ENCODE measurements at places on chromosomes 1 and 21.

DNA sequence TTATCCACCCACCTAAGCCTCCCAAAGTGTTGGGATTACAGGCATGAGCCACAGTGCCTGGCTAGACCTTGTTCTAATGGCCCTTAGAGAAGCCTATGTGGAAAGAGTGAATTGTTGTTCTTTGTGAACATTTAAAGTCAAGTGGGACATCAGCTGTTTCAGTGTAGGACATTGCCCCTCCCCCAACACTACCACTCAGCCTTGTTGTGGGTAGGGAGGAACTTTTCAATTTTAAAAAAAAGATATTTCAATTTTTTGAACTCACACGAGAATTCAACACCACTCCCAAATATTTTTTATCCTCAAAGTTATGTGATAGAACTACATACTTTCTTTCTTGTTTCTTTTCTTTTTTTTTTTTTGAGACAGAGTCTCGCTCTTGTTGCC, 36.7 kb upstream of the TMEM222 start:
- no peak for DNase-seq

DNA sequence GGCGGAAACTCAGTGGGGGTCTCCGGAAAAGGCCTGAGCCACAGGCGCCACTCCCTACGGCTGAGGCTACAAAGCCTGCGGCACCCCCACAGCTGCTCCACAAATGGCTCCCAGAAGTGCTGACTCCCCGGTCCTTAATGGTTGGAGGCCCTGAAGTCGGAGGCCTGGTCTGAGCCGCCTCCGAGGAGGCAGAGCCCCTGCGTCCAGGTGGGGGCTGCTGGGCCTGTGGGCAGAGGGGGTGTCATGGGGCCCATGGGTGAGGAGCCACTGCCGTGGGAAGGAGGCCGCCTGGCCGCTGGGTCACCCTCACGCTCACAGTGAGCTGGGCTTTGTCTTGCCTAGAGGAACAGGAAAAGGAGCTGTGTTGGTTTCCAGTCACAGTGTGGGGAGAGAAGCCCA, 12.4 kb upstream of the COL18A1 start:
- DNase-seq, result no peak

GRCh38 chr1:204377800-204378668, 18.3 kb upstream of the PLEKHA6 start:
- no peak for DNase-seq

GRCh38 chr1:228850141-228851100, 115.1 kb downstream of the RHOU start:
- DNase-seq, result no peak

GRCh38 chr1:40630488-40631223, 34.8 kb downstream of the RIMS3 start:
- DNase-seq, result peak; percentile 64

DNA sequence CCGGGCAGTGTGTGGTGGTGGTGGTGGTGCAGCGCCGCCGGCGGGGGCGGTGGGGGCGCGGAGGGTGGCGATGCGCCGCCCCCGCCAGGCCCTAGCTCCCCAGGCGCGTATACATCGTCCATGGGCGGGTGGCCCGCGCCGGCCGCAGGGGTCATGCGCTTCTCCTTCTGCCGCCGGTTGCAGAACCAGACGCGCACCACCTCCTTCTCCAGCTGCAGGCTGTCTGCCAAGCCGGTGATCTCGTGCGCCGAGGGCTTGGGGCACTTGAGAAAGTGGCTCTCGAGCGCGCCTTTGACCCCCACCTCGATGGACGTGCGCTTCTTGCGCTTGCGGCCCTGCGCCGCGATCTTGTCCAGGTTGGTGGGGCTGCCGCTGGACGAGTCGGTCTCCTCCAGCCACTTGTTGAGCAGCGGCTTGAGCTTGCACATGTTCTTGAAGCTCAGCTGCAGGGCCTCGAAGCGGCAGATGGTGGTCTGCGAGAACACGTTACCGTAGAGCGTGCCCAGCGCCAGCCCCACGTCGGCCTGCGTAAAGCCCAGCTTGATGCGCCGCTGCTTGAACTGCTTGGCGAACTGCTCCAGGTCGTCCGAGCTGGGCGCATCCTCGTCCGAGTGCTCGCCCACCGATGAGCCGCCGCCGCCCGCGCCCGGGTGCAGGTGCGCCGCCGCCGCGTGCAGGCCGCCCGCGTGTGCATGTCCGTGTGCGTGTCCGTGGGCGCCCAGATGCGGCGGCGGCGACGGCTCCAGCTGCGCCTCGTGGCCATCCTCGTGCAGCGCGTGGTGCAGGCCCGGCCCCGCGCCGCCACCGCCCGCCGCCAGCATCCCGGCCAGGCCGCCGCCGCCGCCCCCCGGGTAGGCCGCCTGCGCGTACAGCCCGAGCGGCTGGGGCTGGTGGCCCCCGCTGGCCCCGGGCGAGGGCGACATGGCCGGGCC, 926 bp downstream of the POU3F1 start:
- DNase-seq, result no peak

GRCh38 chr21:46082963-46083790, 14.7 kb upstream of the COL6A2 start:
- no peak for DNase-seq

DNA sequence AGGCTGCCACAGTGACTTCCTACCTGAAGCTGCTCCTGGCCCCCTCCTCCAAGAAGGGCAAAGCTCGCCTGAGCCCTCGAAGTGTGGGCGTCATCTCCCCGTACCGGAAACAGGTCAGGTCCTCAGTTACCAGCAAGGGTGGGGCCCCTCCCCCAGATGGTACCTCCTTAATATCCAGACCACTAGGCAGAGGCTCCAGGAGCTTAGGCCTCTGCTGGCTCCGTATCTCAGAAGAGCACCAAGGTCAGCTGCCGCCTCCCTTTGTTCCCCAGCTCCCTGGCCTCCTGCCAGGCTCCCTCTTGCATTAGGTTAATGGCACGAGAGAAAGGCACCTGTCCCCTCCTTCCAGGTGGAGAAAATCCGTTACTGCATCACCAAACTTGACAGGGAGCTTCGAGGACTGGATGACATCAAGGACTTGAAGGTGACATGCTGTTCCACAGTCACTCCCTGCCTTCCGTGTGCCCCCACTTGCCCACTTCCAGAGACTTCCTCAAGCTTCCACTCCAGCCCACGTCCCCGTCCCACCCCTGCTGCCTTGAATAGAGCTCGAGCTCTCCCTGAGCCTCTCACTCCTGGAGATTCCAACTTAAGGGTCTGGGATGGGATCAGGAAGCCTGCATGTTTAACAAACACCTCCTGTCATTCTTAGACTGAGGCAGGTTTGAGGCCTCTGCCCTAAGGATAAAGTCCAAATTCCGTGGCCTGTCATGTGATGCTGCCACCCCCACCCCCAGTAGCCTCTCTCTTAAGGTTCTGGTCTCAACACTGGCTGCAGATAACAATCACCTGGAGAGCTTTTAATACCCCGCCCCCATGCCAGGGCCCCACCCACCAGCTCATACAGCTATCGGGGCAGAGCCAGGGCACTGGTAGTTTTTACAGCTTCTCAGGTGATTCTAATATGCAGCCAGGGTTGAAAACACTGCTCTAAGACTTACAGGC, 8.3 kb downstream of the RHOC start:
- DNase-seq, result peak; percentile 72

GRCh38 chr1:204920967-204921366, 50.3 kb downstream of the NFASC start:
- no peak for DNase-seq

GRCh38 chr1:82706741-82707140, 906.0 kb downstream of the ADGRL2 start:
- no peak for DNase-seq

DNA sequence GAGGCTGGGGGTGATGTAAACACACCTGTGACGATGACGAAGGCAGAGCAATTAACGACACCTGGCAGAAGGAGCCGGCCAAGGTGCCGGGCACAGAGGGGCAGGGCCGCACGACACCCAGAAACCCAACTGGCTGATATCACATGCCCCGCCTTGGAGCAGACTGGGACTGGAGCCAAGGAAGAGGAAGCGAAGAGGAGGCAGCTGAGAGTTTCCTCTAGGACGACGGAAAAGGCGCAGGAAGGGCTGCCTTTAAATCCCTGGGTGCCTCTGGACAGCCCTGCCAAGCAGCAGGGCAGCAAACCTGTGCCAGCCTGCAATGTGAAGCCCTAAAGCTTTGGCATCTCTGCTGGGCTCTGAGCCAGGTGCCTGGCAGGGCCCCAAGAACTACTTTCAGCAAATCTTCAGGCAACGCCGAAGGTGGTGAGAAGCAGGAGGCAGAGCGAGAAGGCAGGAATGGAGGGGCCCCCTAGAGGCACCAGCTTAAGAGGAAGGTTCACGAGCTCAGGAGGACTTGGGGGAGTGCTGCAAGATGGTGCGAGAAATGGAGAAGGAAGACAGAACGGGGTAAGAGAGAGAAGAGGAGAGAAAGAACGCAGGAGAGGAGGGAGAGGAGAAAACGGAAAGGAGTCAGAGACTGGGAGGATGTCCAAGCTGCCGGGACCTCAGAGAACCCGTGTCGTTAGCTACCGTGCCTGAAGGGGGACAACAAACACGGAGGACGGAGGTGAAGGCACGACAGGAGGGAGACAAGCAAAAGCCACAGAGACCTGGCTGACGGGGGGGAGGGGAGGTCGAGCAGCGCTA, 25.3 kb upstream of the PEF1 start:
- peak; percentile 68 for DNase-seq

GRCh38 chr1:94463765-94464330, 45.7 kb downstream of the ABCD3 start:
- peak; percentile 40 for DNase-seq

DNA sequence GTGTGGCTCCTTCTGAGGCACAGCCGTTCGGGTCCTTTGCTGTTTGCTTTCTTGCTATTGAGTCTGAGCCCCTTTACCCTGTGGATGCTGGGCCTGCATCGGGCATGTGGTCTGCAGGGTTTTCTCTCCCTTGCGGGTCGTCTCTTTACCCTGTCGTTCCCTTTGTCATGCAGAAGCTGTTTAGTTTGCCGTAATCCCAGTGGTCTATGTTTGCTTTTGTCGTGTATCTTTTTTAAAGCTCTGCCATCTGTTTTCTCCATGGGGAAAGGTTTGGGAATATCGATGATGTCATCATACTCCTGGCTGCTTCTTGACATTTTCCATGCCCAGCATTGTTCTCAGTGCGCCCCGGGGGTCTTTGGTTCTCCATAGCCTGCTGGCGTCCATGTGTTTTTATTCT, 68.2 kb downstream of the AGPAT3 start:
- no peak for DNase-seq

DNA sequence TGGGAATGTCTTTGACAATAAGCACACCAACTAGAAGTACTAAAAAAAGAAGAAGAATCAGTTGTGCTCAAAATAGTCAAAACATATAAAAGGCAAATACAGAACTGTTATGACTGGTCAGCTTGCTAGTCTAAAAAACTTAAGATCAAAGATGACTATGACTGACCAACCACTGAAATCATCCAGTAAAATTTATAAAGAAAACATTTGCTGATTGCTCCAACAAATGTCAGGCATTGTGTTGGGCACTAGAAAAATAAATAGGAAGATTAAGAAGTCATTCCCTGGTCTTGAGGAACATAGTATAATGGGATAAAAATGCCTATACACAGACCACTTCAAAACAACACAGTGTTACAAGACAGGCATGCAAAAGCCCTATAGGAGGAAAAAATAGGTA, 9.3 kb upstream of the ANGPTL3 start:
- no peak for DNase-seq

DNA sequence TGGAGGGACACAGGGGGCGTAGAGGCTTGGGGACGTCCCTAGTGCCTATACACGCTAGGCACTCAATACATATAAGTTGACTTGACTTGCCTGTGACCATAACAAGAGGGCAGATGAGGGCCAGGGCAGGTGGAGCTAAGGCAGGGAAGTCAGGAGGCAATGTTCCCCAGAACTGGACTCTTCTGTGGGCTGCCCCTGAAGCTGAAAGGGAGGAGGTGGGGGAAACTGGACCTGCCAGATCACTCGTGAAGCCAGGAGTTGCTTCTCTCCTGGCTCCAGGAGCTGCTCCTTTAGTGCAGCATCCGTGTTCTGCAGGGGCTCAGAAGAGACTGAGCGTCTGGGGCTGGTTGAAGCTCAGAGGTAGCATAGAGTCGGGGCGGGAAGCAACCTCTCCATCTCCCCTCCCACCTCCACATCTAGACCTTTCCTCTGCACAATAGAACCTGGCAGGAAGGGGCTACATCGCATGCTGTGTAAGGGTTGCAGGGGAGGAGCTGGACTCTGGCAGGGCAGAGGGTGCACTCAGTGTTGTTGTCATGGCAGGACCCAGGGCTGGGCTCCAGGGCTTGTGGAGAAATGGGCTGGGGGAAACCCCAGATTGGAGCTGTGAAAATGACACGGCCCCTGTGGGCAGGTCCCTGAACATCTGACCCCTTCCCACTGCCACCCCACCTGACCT, 2.9 kb upstream of the SEMA4A start:
- no peak for DNase-seq

DNA sequence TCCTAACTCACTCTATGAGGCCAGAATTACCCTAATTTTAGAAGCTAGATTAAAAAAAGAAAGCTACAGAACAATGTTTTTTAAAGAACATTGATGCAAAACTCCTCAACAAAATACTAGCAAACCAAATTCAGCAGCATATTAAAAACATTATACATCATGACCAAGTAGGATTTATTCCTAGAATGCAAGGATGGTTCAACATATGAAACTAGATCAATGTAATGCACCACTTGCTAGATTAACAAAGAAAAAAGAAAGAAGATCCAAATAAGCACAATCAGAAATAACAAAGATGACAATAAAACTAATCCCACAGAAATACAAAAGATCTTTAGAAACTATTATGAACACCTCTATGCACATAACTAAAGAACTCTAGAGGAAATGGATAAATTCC, 13.3 kb upstream of the PPT1 start:
- no peak for DNase-seq

DNA sequence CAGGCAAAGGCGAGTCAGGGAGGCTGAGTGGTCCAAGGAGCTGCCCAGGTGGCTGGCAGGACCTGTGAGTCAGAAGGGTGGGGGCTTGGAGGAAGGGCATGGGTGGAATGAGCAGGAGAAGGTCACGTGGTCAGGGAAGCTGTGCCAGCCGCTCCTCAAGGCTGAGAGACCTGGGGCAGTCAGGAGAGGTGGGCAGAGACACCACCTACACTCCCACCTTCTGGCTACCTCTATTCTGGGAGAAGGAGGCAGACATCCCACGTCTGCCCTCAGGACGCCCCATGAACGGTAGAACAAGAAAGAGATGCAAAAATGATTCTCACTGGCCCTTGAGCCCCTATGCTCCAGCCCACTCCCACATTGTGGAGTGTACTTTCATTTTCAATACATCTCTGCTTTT, 151.8 kb upstream of the RAB4A start:
- DNase-seq, result no peak

GRCh38 chr1:205188098-205188497, 23.4 kb downstream of the DSTYK start:
- DNase-seq, result no peak

DNA sequence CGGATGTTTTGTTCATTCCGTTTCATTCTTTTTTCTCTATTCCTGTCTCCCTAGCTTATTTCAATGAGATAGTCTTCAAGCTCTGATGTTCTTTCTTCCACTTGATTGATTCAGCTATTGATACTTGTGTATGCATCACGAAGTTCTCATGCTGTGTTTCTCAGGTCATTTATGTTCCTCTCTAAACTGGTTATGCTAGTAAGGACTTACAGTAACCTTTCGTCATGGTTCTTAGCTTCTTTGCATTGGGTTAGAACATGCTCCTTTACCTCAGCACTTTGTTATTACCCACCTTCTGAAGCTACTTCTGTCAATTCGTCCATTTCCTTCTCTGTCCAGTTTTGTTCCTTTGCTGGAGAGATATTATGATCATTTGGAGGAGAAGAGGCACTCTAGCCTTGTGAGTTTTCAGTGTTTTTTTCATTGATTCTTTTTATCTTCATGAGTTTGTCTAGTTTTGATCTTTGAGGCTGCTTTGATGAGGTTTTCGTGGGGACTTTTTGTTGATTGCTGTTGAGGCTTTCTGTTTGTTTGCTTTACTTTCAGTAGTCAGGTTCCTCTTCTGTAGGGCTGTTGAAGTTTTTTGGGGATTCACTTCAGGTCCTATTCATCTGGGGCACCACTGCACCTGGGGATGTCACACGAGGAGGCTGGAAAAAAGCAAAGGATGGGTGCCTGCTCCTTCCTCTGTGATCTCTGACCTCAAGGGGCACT, 496.9 kb upstream of the LRRC7 start:
- no peak for DNase-seq
